Stimulated activated CD4-positive, alpha-beta T cell treated with anti-CD3 and anti-CD28 coated beads, Interleukin-12 subunit alpha, Interleukin-12 subunit beta, amount 100 ng/mL, for 4 hours (primary cell): ENCODE measurements at places on chromosomes 5 and 9.
A peak's percentile ranks its signal among the peaks of the same experiment; 100 is the strongest.

DNA sequence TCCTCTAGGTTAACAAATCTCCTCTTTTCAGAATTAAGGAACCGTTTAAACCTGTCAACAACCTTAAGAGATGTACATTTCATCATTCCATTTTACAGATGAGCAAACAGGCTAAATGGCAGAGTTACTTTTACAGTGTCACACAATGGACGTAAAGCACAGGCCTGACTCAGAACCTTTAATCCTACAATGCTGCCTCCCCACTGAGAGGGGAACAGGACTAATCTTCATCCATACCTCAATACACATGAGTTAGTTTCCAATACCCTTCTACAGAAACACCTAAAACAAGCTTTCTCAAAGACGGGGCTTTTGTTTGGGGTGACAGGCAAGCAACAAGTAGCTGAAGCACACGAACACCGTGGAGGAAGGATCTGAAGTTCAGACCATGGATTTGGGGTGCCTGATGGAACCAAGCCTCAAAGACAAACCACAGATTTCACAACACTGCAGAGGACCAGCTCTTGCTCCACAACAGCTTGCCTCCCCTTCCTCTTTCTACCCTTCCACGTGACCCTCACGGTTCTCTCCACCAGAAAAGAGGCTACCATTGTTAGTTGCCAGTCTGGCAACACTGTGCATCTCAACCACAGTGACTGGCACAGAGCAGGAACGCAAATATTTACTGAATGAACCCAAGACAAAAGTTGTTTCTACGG, 1.8 kb downstream of the RNF130 start:
- DNase-seq, result no peak

DNA sequence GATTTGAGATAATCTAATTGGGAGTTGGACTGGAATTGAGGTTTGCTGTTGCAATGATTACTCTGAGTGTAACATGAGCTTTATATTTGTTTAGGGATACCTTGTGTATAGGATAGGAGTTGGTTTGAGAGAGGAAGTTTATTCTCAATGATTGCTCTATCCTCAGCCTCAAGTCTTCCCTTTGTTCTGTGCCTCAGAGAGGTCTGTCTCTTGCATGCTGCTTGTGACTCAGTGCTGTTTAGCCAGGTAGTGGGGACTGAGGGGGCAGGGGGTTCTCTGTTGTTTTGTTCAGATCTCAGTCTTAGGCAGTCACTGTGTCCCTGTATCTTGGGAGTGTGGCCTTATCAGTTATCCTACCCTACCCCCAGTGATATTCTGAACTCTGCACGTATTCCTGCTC, 192.1 kb downstream of the SPATA31D1 start:
- DNase-seq, result no peak

DNA sequence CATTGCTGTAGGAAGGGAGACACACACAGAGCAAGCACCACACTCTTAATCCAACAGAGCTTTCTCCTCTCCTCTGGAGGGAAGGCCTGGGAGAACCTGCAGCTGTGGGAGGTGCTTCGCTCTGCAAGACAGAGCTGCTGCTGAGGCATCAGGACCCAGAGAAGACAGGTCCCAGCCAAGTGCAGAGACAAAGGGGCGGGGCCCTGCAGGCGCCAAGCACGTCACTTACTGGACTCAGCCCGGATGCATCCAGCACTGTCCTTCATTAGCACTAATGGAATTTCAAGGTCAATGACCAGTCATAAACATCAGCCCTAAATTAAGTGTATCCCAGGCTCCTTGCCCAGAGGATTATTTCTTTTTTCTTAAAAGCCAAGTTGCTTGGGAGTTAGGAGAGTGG, 337.1 kb upstream of the PANK3 start:
- no peak for DNase-seq

DNA sequence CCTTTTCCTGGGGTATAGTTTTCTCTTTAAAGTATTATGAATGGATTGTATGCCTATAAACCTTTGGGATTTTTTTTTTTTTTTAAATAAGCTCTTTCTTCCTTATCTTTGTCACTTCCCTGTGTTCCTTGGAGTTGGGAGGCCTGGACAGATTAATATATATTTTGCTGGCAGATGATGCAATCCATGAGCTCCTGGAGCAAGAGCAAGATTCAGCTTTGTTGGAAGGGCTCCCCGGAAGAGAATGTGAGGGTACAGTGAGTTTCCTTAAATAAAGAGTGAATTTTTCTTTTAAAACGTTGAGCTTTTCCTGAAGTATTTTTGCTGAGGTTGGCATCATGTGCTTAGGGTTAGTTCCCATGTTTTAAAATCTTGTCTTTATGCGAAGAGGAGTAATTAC, 98.7 kb upstream of the SLC28A3 start:
- no peak for DNase-seq

DNA sequence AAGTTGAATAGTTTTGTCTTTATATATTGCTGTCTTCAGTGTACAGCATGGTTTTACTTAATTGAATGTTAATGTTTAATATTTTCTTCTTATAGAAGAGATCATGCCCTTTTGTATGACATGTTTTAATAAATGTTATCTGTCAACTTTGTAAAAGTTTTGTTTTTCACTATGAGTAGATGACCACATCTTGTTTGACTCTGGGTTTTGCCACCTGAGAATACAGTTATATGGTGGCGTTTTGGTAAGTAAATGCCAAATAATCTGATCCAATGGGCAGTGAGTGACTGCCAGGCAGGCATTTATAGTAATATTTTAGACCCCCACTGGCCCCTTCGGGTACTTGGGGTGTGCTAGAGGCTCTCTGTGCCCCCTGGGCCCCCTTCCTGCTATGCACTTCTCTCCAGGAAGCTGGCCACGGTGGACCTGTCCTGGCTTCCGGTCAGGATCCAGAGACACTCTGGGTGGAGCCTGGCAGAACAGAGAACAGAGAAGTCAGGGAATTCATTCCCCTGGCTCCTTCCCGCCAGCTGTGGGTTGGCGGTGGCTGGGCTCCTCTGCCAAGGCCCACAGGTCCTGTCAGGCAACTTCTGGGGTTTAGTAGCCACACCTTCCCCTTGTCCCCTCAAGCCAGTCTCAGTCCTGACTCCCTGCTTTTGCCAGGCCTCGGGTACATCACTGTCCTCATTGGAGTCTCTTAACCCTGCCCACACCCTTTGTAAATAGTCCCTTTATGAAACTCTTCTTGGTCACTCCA, 22.2 kb upstream of the ZBTB34 start:
- no peak for DNase-seq

DNA sequence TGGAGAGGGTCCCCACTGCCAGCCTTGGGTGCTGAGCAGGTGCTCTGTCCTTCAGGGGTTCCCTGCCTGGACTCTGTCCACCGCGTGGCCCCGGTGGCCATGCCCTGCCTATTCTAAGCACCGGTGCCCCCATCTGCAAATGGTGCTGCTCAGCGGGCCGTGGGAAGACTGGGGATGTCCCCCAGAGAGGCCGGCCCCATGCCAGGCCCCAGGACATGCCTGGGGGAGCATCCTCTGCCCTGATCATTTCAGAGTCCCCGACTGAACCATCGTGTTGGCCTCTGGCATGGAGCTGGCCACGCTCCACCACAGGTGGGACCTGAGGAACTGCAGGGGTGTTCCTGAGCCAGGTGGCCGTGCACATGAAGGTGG, 64.7 kb downstream of the RXRA start:
- no peak for DNase-seq

DNA sequence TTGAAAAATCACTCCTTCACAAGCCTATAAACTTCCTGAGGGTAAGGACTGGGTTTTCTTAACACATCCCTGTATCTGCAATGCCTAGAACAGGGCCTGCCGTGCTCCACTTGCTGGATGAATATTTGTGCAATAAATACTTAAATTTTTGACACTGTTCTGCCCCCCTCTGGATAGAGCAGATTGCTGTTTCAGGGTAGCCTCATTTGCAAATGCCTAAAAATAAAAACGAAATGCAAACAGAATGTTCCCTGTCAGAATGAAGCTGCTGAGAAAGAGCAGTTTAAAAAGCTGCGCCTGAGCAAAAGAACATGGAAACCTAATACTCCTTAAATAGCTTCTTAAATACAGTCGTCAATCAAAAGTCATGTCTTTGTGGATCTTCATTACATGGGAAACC, 385.3 kb downstream of the PRELID2 start:
- DNase-seq, result no peak

DNA sequence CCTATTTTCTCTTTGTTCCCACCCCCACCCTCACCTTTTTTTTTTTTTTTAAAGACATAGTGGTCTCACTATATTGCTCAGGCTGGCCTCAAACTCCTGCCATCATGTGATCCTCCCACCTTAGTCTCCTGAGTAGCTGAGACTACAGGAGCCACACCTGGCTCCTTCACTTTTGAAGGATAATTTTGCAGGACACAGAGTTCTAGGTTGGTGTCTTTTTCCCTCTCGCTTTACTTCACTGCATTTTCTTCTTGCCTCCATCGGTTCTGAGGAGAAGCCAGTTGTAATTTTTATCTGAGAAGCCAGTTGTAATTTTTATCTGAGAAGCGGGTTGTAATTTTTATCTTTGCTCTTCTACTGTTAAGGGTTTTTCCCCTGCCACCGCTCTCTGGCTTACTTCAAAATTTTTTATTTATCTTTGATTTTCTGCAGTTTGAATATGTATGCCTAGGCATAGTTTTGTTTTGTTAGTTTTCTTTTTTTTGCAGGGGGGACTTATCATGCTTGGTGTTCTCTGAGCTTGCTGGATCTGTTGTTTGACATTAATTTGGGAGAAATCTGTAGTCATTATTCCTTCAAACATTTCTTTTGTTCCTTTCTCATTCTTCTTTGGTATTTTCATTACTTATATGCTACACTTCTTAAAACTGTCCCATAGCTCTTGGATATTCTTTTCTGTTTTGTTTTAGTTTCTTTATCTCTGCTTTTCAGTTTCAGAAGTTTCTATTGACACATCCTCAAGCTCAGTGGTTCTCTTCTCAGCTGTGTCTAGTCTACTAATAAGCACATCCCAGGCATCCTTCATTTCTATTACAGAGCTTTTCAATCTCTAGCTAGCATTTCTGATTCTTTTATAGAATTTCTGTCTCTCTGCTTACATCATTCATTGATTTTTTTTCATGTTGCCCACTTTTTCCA, 148.2 kb upstream of the CHD1 start:
- DNase-seq, result no peak

DNA sequence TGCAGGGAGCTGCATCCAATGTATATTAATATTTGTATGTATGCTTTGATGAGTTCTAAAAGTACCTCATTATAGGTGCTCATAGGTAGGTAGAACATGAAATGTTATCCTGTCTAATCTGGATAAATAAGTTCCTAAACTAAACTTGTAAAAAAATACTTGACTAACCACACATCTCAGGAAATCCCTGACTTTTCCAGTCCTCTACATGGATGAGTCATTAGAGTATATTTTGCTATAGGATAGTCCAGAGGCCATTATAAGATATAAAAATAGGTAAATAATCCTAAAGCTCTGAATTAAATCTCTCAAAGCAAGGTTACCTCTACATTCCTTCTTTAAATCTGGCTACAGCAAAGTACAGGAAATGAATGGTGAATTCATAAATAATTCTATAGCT, 404.3 kb downstream of the RAB3C start:
- no peak for DNase-seq

DNA sequence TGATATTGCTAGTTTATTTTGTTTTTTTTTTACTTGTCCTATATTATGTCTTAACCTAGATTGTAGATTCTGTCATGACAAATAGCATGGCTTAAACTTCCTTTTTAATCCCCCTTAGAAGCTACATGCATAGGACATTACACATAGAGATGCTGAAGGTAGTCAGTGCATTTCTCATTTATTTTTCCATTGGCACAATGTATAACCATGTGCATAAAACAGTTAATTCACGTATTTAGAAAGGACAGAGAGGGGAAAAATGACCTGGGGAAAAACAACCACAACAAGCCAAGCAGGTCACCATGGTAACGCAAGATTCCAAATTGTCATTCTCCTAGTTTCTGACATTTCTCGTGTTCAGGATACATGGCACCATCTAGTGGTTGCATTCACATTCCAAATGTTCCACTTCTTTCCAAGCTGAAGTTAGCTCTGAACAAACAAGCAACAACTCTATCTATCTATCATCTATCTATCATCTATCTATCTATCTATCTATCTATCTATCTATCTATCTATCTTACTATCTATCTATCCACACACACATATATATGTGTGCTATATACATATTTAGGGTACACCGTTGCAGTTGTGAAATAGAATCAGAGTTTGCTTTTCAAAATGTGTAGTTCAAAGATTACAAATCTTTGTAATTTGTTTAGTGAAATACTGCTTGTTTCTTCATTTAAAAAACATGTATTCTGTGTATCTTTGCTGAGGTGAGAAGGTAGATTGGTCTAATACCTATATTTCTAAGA, 487.2 kb upstream of the ST8SIA4 start:
- no peak for DNase-seq

DNA sequence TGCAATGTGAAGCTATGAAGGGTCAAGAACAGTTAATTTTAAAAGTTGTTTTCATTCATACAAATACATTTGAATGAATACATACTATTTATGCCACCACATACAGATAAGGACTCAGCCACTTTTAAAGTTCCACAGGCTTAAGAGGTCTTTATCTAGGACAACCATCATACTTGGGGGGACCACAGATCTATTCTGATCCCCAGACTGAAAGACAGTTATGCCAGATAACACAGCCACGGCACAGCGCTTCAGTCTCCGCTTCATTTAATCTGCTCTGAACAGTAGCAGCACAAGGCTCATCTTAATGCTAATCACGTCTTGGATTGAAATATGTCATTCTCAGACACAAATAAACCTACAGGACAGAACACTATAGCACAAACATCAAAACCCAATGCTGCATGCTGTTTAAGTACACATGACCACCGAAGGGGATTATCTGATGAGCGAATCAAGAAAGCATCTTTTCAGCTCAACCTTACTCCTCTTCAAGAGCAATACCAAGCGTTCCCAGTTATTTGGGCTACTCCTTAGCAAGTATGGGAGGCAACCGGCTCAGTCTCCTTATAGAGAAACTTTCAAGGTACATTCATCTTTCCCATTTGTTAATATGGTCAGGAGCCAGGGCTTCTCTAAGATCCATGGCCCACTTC, 33.3 kb downstream of the PUM3 start:
- no peak for DNase-seq

- peak; percentile 38 for DNase-seq
These were observed 57.9 kb upstream of the IER5L start for GRCh38 chr9:129235931-129236331.

- DNase-seq, result no peak
These were observed 1.4 kb downstream of the MZB1 start for GRCh38 chr5:139388198-139388821.

- no peak for DNase-seq
These were observed 53.8 kb downstream of the PDZD2 start for GRCh38 chr5:31692561-31693221.
